ENCODE measurements at places on chromosomes 4 and X.

- no peak for DNase-seq
These were observed 792 bp downstream of the PPP1R3F start for GRCh38 chrX:49270249-49270921.

DNA sequence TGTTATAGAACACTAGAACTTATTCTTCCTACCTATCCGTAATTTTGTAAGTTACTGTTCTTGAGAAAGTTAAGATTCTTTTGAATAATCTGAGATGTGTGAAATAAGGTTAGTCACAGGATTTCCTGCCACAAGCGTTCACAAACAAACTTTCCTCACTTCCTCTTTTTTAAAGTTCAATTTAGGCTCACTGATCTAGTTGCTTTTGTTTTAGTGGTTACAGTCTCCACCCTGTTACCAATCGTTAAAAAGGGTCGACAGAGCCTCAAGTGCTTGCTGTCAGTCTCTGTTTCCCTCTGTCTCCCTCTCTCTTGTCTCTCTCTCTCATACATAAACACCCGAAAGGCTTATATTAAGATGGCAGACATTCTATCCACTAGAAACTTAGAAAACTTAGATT, 35.9 kb upstream of the STK26 start:
- no peak for DNase-seq

DNA sequence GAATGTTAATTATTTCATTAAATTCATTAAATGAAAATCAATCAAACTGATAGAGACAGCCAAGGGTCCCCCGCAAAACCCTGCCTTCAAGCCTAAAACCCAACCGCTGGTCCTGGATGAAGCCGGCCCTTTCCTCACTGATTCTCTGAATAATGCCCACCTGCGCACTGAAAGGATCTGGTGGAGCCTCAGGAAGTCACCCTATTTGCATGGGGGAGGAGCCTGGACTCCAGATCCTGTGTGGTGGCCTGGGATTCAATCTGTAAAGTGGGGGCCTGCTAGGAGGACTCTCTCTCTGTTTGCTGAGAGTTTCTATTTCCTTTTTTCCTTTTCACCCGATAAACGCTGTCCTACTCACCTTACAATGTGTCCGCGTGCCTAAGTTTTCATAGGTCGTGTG, 97.9 kb upstream of the ADAMTS3 start:
- DNase-seq, result no peak

DNA sequence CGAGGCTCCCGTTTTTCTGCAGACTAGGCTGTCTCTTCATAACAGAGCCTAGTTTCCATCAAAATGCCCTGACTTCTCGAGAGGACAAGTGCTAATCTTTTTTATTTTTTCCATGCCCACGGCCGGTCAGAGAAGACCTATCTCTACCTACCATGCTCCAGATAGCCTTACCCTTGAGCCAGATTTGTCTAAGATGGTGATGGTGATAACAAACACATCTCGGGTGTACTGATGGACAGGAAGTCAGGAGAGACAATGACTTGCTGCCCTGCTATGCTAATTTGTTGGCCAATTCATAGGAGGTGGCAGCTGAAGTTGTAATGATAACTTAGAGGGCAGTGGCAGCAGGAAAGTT, 42.2 kb upstream of the NKRF start:
- DNase-seq, result no peak

DNA sequence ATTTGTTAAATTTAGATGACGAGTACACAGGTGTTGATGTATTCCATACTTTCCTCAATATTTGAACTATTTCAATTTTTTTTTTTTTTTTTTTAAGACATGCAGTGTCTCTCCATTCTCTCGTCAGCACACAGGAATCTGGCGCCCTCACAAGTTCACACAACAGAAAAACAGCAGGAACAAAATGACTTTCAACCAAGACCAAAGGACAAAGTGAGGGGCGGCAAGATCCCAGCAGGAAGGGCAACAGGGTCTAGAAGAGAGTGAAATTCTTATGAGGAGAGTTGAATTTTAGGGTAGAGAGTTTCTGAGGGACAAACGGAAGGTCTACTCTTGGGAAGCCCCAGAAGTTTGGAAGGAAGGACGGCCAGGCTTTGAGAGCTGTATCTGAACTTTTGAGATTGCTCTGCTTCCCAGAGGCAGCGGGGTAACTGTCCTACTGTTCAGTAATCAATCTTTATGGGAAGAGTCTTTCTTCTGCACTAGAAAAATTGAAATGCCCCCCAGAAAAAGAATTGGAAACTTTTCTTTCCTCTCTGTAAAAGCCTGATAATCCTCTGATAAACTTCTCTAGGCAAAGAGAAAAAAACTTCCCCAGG, 760.2 kb downstream of the RAB28 start:
- no peak for DNase-seq

DNA sequence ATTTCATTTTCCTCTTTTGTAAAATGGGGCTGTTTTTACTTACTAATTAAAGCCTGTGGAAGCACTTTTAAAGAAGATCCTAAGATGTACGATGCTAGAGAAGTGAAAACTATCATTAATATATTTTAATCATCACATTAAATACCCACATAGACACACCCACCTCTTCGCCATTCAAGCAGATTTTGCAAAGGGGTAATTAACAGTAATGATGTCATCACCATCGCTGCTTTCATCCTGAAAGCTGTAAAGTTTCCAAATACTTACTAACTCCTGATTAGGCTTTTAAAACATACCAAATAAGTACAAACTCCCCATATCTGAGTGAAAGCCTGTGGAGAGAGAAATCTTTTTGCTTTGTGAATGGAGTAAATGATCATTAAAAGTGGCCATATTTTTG, 17.6 kb upstream of the NYX start:
- no peak for DNase-seq

DNA sequence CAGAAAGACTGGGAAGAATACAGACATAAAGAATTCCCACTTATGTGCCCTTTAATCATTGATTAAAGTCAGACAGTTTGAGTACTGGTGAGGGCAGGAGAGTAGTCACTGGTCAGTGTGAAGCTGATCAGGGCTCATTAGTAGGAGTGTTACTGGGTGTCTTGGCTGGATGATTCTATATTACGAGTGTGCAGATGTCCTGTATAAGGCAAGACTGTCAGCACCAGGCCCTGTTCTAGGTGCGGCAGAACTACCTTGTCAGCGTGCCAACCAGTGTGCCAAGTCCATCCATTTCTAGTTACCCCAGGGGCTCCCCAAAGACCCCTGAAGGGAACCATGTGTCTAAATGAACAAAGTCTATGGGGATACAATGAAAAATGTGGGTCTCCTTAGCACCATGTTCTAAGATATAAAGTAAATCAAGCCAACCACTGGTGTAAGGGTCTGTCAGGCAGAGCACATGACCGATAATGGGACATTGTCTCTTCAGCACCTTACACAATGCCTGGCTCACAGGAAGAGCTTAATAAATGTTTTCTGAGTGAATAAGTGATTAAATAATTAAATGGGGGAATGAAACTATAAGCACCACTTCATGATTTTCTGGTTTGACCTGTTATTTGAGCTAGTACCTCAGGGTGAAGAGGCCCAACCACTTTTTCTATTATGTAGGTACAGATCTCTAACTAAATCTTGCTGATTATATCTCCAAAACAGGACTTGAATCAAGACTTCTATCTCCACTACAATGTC, 205.0 kb downstream of the CAMK2D start:
- no peak for DNase-seq

DNA sequence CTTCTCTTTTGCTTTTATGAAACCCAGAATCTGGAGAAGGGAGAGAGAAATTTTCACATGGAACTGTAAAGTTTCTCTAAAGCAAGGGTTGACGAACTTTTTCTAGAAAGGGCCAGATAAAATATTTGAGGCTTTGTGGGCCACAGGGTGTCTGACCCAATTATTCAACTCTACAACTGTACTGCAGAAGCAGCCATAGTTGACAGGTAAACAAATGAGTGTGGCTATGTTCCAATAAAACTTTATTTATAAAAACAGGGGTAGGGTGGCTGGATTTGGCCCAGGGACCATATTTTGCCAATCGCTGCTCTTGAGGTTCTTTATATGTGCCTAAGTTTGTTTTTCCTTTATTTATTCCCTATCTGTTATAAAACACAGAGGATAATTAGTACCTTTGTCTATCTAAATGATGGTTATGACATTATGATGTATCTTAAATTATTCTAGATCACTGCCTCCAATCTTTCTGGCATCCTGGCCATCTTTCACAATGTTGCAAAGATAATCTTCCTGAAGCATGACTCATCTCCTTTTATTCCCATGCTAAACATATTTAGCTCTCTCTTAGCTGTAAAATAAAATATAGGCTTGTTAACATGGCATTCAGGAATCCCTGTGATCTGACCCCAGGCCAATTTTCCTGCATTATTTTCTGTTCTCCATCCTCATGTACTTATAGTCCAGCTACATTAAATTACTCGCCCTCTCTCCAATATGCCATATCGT, 106.8 kb upstream of the CBLL2 start:
- no peak for DNase-seq

- DNase-seq, result no peak
These were observed 280.1 kb downstream of the PABPC4L start for GRCh38 chr4:133921280-133922195.

- no peak for DNase-seq
These were observed 22.7 kb upstream of the DKK2 start for GRCh38 chr4:107058828-107059227.

- DNase-seq, result no peak
These were observed 1454.1 kb downstream of the PCDH19 start for GRCh38 chrX:98956014-98956413.

- DNase-seq, result no peak
These were observed 10.0 kb downstream of the N4BP2 start for GRCh38 chr4:40066651-40067050.

- DNase-seq, result no peak
These were observed 479.6 kb downstream of the BCOR start for GRCh38 chrX:39618178-39618577.

DNA sequence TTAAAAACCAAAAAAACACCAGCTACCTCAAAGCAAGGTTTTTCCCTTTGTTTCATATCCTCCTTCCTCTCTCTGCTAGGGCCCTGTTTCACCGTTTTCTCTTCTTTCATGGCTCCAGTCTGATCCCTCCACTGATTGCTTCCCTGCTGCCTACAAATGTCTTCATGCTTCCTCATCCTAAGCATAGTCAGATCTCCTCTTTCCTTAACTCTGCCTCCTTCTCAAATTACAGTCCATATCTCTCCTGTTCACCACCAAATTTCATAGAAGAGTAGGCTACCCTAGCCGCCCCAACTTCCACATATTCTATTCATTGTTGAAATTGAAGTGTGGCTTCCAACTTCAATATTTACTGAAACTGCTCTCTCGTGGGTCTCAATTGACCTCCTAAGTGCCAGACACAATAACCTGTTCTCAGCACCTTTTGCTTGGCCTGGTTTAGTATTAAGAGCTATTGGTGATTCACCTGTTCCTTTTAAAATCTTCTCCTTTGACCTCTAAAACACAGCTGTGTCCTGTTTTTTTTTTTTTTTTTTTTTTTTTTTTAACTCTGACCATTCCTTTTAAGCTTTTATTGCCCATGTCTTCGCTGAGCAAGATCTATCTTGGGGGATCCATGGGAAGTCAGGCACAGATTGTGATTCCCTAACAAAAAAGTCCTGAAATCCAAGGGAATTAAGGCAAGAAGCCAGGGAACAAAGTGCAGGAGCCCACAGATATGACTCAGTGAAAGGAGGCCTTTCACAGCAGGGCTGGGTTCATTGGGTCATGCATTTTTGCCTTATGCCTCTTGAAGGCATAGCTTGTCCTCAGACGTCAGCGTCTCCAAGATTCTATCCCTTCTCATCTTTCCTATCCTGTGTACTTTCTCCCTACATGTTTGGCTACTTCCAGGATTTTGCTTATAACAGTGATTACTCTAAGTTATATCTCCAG, 85.4 kb downstream of the RPS3A start:
- DNase-seq, result no peak

All from T-helper 9 cell (primary cell).